ENCODE measurements at places on chromosomes 5 and 9. TPM values are rescaled to one million over a fixed set of nuclear protein-coding genes. Genes with fewer than 3 reads are reported as not detected.

DNA sequence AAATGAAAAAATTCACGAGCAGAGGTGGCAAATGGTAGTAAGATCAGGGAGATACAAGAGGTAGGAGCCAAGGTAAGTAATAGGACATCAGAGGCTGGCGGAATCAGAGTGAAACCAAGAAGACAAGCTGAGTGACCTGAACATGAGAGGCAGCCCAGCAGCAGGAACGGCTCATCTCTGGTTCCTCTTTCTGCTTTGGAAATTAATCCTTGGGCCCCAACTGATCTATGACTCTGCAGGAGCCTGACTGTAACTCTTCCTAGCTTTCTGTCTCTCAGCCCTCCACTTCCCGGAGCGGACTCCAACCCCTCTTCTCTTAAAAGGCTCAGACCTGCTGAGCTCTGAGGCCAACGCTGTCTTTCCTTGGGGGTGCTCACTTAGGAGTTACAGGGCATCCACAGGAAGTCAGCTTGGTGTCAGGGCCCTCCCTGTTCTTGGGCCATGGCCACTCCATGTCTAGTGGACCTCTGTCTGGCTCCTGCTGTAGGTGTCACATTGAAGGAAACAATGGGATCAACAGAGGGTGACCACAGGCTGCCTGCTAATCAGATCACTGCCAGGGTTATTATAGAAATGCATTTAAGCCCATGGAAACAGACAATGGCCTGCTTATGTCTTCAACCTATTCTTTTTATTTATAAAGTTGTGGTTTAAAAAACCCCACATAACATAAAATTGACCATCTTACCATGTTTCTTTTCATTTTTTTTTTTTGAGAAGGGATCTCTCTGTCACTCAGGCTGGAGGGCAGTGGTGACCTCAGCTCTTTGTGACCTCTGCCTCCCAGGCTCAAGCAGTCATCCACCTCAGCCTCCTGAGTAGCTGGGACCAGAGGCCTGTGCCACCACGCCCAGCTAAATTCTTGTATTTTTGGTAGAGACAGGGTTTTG, 22.5 kb upstream of the SHB start:
- no peak for DNase-seq

DNA sequence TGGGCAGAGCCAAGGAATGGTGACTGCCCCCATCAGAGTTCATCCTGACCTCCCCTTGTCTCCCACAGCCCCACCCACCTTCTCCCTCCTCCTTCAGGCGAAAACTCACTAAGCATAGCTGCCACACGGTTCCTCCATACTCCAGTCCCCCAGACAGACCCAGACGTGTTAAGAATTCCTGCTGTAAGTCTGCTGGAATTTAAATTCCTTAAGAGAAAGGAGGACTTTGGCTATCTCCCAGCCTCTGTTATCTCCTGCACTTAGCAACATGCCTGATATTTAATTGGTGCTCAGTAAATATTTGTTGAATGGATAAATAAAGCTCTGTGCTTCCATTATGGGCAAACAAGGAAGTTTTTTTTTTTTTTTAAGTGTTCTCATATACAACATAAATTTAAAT, 213.7 kb downstream of the RFK start:
- no peak for DNase-seq

- DNase-seq = no peak
These were observed 21.3 kb downstream of the FGF1 start for GRCh38 chr5:142664636-142665035.

DNA sequence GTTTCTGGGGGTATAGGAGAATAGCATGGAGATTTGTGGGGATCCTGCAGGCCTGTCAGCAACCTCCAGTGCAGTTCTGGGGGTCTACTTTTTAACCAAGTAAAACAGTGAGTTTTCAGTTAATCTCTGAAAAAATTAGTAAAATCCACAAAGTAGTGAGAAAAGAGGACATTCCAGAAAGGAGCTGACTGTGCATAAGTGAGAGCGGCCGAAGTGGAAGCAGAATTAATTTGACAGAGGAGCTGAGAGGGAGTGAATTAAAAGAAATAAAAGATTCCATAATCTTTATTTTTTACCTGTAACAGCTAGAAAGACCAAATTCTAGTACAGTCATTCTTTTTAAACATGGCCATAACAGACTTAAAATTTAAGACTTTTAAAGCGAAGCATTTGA, 149.2 kb downstream of the SGCD start:
- no peak for DNase-seq

GRCh38 chr5:137174196-137174595, 324.9 kb downstream of the SPOCK1 start:
- no peak for DNase-seq

DNA sequence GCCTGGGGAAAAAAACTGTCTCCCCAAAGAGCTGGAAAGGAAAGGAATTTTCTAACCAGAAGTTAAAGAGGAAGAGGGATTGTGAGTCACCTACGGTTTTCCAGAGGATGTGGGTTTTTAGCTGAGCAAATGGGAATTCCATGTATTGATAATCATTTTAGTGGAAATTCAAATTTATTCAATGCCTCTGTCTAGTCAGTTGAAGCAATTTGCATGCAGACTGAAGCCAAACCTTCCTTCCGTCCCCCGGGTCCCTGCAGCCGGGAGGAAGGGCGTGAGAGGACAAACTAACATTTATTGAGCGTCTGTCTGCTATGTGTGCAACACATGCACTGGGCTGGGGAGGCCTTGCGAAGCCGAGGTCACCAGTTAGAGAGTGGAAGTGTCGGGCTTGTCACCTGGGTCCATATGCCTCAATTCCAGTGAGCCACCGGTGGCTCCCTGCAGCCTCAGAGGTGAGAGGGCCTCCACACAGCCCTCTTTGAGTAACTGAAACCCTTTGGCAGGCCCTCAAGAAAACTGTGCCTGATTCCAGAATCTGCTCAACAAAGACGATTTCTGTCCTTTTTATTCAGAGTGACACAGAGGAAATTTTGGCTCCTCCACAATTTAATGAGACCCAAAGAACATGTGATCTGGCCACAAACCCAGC, 70.3 kb downstream of the COL27A1 start:
- no peak for DNase-seq

- DNase-seq = no peak
These were observed 249.2 kb upstream of the IRX4 start for GRCh38 chr5:2131826-2132496.

GRCh38 chr9:108275906-108276305, 579.9 kb downstream of the ACTL7B start:
- no peak for DNase-seq

DNA sequence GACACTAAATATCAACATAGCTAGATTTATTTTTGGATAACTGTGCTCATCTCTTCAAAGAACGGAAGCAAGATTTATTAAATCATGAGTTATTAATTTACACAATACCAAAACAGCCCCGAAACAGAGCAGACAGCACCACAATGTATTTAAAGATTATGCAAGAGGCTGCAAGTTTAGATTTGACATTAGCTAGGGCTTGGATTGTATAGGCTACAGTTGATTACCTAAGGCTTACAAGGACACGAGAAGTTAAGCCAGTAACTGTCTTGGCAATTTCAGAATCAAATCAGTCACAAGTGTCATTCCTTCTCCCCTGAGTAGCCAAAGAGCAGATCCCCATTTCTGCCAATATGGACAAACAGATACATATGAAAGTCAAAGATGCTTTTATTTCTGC, 152.6 kb downstream of the MED27 start:
- DNase-seq = no peak

DNA sequence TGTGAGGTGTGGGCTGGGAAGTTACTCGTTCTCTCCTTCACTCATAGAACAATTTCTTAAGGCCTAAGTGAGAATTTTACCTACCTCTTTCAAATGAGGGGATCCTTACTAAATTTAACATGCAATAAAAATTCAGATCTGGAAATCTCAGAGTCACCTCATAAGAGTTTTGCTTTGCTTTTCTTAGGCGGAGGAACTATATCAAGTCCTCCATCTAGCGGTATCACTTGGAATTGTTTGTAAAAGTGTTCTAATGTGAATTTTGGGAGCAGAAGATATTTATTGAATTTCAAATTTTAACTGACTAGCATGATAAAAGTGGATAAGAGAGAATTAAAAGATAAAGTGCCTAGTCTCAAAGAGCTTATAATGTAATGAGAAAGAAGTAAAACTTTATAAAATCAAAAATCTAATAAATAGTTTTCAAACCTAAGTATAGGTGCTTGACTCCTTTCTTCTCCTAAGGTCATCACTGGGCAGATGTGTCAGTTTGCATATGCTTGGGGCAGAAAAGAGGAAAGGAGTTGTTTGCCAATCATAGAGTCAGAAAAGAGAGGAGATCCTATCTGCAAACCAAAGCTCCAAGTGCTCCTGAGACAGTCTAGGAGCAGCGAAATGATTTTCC, 145.7 kb upstream of the DAB2 start:
- no peak for DNase-seq

DNA sequence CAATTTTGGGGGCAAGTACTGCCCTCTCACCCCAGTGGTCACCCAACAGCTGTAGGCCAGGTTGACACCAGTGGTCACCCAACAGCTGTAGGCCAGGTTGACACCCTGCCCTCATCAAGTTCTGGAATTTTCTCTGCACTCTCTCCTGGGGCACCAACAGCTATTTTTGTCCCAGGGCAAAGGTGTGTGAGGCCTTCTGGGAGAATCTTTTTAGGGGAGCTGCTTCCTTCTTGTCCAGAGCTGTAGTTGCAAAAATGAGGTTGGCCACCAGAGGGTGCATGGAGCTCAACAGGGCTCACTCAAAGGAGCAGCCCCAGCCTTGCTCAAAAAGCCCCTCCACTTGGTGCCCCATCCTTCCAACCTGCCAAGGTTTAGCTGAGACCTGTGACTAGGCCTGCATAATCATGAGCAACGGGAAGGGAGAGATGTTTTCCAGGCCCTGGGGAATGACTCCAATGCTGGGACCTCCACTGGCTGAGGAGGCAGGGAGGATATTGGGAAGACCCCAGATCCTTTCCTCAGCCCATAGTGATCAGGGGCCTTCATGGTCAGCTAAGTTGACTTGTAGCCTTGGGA, 10.6 kb upstream of the P4HA2 start:
- peak; percentile 88 for DNase-seq

DNA sequence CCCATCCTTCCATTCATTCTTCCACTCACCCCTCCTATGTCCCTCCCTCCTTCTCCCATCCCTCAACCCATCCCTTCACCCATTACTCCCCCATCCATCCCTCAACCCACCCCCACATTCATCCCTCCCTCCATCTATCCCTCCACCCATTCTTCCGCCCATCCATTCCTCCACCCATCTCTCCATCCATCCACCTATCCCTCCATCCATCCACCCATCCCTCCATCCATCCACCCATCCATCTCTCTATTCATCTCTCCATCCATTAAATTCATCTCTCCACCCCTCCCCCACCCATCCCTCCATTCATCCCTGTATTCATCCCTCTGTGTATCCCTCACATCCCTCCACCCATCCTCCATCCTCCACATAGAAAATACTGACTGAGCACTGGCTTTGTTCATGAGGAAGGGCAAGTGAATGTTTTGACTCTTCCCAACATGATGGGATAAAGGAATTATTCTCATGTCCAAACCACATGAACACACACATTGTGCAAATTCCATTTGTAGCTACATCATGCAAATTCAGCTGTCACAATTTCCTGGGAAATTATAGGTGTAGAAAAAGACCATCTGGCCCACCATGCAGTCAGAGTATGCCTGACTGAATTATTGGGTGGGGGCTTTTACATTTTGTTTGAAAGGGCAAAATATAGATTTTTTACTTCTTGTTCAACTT, 6.9 kb upstream of the VAV2 start:
- DNase-seq = no peak

GRCh38 chr9:94593459-94594345, at the start of gene FBP2:
Gene FBP2 (minus strand): TSS chr9:94593824. CDS start chr9:94593726, 98 bp downstream.
- no peak for DNase-seq

GRCh38 chr5:59542851-59543820, 350.4 kb downstream of the PDE4D start:
- peak; percentile 20 for DNase-seq

GRCh38 chr5:76571559-76571958, 51.6 kb downstream of the F2RL2 start:
- DNase-seq = no peak

DNA sequence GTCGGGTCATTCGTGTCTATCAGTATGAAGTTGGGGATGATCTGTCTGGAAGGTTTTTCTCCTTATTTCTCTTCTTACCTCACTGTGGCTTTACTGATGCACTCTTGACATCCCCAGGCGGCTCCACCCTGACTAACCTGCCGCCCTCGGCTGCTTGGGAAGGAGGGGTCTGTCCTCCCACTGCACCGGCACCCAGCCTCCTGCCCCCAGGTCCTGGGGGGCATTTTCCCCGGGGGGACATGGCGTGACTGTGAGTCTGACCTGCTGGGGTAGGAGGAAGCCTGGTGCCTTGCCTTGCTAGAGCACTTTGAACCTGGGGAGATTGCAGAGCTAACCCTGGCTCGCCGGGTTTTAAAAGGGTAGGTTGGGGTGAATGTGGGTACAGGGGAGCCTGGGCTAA, 27.5 kb downstream of the DYNC2I2 start:
- no peak for DNase-seq

DNA sequence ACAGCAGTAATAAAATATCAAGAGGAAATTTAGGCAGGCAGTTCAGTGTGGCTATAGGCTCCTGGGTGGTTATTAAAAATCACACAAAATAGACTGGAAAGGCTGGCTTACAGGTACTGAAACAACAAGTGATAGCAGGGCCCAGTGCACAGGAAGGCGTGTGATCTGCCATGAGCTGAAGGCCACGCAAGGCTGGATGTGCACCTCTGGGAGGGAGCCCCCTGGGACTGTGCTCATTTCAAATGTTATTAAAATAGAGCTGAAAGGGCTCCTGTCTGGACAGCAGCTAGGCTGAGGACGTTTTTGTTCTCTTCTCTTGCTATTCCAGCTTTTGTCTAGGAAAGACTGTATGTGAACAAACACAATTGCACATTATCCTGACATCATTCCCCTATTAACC, 324.3 kb upstream of the RFX3 start:
- DNase-seq = no peak

DNA sequence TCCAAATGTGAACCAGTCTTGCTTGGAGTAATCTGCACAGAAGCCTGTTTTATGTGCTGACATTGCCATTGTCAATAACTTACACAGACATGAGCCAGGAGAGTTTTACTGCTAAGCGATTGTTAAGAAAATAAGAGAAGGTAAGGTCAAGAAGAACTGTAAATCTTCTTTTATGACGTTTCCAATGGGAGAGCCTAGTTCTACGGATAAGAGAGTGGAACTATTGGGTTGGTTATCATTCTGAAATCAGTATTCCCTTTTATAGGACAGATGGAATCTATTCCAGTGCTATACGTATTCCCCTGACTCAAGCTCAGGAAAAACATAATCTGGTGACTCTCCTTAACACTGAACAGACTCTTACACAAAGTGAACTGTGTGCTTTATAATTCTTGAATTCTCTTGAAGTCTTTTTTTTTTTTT, 137.9 kb upstream of the OTULINL start:
- no peak for DNase-seq

GRCh38 chr9:101711330-101711941, 27.0 kb downstream of the GRIN3A start:
- no peak for DNase-seq

- DNase-seq = no peak
These were observed 23.4 kb downstream of the SPAAR start for GRCh38 chr9:35932735-35933134.

GPR151 gene
- not detected for total RNA-seq

DND1 gene
- total RNA-seq = 0.78 TPM

GRM6 gene
- not detected for total RNA-seq

ABCA2 gene
- 55.5 TPM for total RNA-seq

PCDHB7 gene
- 0.12 TPM for total RNA-seq

NUTM2F gene
- not detected for total RNA-seq

LRRC26 gene
- 95.7 TPM for total RNA-seq

ZNF366 gene
- 1.0 TPM for total RNA-seq

EQTN gene
- 0.45 TPM for total RNA-seq

ZNF354C gene
- 1.1 TPM for total RNA-seq

MEIKIN gene
- not detected for total RNA-seq

TTC1 gene
- total RNA-seq = 41.7 TPM

FEM1C gene
- 36.4 TPM for total RNA-seq

C6 gene
- 0.92 TPM for total RNA-seq
